ENCODE measurements at places on chromosomes 6 and 20.

GRCh38 chr20:57480444-57481160 is 44.3 kb downstream of the CTCFL start:
- DNase-seq: no peak

GRCh38 chr6:100283285-100283684 is 181.4 kb downstream of the SIM1 start:
- no peak for DNase-seq

DNA sequence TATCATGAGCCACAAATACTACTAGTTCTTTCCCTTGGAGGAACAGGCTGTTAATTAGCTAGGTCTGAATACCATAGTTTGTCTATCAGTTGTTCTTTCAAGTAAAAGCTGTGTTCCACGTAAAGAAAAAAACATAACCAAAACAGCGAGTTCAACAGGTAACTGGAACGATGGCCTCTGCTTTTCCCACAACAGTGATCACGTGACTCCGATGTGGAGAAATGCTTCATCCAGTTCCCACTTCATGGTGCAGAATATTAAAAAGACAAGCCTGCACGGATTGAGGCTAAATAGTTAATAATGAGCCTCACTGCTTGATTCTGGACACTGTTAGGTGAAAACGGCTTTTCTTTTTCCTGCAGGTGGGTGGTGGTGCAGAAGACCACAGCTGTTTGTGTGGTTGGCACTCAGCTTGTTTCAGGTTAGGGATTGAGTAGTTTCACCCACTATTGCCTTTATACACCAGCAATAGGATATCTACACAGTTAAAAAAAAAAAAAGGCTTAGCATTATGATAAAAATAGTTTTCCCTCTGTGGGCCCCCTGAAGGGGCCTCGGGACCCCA is 88.1 kb downstream of the DACT2 start:
- no peak for DNase-seq

- no peak for DNase-seq
Observed at GRCh38 chr20:45752746-45753145, 30.6 kb downstream of the SPINT4 start.

GRCh38 chr6:157762636-157763035 is 60.4 kb upstream of the SNX9 start:
- DNase-seq: no peak

DNA sequence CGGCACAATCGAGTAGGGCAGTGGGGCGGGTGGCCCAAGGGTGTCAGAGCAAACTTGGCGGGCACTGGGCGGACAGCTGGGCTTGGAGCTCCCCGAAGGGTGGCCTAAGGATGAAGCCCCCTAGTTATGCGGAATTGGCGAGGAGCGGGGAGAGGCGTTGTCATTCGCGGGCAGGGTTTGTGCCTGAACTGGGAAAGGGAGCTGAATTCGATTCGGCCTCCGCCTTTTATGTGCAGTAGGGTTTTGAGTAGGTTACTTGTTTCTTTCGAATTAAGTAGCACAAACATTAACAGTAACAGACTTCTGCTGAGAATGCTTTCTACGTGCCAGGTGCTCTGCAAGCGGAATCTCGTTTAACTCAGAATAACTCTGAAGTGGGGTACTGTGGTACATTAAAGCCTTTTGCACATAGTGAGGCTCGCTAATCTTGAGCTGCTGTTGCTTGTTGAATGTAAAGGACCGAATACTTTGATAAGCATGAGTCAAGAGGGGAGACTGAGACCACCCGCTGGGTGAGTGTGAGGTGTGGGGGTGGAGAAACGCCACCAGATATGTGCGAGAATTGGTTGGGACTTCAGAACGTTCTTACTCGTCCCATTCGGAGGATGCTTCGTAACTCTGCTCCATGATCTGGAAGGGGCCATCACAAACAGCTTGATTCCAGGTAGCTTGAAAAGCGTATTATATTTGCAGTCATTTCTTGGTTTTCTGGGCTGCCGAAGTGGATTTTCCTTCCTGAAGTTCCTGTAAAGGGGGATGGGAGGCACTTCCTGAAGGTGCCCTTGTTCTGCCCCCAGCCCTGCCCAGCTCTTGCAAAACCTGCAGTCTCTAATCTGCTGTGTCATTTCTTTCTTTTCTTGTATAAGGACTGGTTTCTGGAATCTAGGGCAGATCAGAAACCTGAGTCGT is 833 bp downstream of the RAB5IF start:
- DNase-seq: no peak

DNA sequence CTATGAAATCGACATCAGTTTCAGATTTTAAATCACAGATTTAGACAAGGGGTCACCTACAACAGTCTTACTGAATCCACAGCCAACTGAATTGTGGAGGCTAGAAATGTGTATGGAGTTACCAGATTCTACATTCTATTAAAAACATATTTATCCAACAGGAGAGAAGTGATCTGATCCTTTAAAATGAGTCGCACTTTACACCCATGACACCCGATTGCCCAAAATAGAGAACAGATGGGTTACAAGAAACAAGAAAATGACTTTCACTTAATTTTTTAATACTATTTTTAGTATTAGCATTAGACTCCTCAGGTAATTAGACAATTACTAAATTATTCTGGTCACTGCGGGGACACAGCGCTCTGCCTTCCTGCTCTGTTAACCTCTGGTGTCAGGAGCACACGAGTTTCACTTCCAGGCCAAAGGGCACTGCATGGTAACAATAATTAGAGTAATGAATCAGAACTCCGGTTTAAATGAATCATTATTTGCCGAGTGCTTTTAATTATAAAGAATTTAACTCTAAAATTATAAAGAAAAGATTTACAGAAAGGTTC is 108.6 kb downstream of the ATP9A start:
- DNase-seq: no peak

DNA sequence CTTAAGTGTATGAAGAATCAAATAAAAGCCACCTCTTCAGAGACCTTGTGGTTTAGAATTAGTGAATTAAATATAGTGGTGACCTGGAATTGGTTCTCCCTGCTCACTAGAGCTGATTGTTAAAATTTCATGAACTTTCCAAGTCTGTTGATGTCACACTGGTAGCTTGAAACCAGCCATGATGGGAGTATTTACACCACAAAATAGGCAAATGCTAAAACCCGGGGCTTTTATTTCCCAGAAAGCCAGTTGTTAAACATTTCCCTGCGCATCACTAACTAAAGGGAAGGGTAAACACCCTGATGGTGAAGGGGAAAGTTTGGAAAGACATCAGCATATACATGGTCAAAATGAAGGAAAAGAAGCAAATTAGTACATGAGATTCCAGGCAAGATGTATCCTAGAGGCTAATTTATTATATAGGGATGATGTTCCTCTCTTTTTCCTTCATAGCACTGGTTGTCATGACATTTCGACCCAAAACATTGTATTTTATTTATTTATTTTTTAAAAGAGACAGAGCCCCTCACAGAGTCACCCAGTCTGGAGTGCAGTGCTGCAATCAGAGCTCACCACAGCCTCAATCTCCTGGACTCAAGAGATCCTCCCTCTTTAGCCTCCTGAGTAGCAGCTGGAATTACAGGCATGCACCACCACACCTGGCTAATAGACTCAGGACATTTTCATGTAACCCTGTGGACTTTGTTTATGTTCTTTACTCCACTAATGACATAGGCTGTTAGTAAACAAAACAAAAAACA is 123.2 kb downstream of the RIN2 start:
- DNase-seq: no peak
